ENCODE measurements at places on chromosomes 1 and 21.
A peak's percentile ranks its signal among the peaks of the same experiment; 100 is the strongest.

- DNase-seq, result no peak
These were observed 377.2 kb downstream of the PLPP3 start for GRCh38 chr1:56202186-56202585.

DNA sequence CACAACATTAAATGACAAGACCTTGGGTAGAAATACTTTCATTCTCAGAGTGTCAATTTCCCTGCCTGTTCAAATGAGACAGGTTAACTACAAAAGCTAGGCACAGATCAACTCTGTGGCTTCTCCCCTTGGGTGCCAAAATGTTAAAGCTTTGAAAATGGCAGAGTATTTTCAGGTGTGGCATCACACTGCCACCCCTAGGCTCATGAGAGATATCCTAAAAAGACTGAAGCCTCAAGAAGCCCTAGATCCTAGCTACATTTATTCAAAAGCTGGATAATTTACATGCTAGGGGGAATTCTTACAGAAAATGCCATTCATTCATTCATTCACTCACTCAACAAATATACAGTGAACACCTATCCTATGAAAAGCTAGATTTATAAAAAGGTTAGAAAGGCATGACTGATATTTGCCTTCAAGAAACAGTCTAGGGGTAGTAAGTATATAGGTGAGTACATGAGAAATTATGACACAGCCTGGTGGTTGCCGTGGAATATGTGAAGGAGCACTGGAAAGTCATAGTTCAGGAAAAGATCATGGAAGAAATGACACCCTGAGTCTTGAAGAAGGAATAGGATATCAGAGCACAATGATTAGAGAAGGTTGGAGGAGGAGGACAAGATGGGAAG lies 15.9 kb upstream of the RAB4A start:
- DNase-seq, result peak; percentile 39

DNA sequence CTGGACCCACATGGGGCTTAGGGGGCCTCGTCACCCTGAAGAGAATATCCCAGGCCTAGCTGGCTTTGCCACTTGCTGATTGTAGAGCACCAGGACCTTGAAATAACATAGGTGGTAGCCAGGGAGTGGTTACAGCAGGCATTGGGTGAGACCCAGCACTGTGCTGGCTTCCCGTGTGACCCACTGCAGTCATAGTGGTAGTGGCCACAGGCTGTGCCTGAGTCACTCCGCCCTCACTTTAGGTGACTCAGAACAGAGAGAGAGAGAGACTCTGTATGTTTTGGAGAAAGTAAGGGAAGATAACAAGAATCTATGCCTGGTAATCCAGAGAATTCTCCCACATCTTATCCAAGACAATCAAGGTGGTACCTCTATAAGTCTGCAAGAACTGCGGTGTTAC lies 98.7 kb upstream of the LHX8 start:
- DNase-seq, result no peak

GRCh38 chr1:173276922-173277800 lies 70.0 kb upstream of the TNFSF4 start:
- DNase-seq, result no peak

GRCh38 chr1:177884479-177885021 lies 85.3 kb downstream of the SEC16B start:
- DNase-seq, result no peak

DNA sequence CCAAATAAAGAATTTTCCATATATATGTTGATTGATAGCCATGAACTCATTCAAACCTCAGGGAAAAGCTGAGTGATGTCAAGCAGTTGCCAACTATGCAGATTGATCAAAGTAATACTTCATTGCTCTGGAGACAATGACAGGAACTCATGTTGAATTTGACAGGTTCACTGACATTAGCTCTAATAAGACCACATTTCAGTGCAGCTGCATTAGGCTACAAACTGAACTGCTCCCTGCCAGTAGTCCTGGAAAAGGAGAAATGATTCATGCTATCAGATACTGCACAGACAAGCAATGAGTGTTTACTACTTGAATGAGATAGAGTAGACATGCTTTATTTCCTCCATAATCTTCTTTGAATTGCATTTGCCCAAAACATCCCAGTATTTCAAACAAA lies 948.4 kb downstream of the MRPL39 start:
- no peak for DNase-seq

- DNase-seq, result no peak
These were observed 730 bp downstream of the SLC16A4 start for GRCh38 chr1:110390096-110390495.

DNA sequence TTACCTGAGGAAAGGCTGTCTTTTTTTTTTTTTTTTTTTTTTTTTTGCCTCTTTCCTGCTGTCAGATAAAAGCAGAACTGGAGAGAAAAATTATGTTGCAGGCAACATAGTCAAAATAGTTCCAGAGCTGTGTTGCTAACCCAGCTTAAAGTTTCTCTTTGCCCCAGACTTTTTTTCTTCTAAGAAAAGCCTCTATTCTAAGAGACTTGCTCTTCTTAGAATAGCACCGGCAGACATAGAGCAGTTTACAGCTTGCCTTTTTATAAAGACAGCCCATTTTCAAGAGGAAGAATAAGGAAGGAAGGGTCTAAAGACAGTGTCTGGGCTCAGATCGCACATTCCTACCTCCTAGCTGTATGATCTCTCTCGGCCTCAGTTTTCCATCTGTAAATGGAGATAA lies 88.7 kb downstream of the TENT5C start:
- DNase-seq, result no peak

GRCh38 chr1:228021355-228022030 lies 14.7 kb downstream of the WNT3A start:
- DNase-seq, result no peak

- DNase-seq, result no peak
These were observed 49.1 kb downstream of the ERI3 start for GRCh38 chr1:44305962-44306422.

GRCh38 chr1:93593854-93594602 lies 87.6 kb downstream of the BCAR3 start:
- DNase-seq, result no peak

DNA sequence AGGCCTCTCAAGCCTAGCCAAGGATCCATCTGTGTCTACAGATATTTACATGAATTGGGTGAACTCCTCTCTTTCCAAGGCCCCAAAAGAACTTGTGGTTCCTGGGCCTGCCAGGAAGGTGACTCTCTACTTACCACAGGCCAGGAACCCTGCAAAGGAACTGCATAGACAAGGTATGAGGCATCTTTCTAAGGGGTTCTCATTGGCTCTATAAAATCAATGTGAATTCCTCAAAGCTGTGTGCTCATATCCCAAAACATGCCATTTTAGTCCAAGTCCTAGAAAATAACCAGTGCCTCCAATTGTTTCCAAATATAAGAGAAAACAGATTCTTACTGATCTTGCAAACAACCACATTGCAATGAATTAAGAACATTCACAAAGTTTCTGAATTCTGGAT lies 39.9 kb upstream of the RGL1 start:
- no peak for DNase-seq

DNA sequence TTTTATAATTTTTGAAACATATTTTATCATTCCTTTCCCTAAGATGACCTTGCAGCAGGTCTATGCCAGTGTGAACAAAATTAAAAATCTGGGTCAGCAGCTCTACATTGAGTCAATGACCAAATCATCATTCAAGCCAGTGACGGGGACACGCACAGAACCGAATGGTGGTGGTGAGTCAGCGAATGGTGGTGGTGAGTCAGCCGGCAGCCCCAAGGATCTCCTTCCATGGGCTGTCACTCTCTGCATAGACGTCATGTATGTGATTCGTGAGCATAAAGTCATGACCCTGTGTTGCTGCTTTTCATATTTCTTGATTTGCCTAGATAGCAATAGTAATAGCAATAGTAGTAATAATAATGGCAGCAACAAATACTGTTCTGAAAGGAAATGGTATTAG lies 26.3 kb downstream of the PER3 start:
- DNase-seq, result no peak

- DNase-seq, result no peak
These were observed 147.3 kb downstream of the TLR5 start for GRCh38 chr1:222995620-222996309.

Measured in CD4-positive, alpha-beta T cell treated with Interleukin-1 beta for 1 hour (primary cell).